Stimulated activated CD4-positive, alpha-beta T cell treated with anti-CD3 and anti-CD28 coated beads, Interleukin-2, amount 100 ng/mL, for 48 hours (primary cell): ENCODE measurements at places on chromosomes 4 and X.

DNA sequence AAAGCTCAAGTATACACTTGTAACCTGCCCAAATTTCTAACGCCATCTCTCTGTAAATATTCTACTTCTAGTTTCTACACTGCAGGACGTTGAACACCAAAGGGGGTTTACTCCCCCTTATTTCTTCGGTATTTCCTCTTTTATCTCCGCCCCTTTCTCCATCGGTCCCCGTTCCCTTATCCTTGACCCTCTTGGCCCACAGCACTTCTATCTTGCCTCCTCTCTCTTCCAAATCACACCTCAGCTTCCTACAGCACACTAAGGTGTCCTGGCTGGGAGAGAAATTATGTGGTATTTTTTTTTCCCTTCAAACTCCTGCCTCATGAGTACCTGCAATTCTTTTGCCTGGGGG lies 715 bp downstream of the ZMAT1 start:
- DNase-seq = no peak

DNA sequence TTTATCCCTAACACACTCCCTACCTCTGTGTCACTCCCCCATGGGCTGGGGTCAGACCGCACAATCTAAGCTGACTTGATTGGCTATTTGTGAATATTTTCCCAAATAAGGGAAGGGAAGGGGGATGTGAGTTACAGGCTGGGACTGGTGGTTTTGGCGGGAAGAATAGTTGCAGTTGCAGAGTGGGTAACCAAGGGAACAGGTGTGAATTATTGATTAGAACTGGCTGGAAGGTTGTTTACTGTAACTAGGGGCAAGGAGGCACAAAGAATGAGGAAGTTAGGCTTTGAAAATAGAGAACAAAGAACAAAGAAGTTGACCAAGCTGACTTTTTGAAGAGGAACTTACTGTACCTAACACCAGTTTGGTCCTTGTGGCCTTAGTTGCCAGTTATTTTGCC lies 88.0 kb upstream of the XAGE2 start:
- DNase-seq = no peak

DNA sequence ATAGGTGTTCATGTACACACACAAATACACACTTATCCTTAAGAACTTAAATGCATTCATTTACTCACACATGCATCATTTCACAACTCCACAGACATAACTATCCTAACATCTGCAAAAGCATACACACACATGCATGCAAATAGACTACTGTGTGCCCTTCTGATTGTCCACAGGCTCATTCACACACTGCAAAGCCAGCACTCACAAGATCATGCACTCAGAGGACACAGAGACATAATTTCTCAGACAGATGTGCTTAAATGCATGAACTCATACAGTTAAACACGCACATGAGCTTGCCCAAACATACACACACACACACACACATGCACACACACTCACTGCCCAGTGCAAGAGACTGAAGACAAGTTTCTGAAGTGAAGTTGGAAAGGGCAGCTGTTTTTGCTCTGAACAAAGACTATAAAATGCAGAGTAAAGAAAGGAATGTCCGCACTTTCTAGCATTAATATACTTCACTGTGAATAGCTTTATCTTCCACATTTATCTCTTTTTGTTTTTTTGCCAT lies 1018.0 kb upstream of the HS3ST1 start:
- DNase-seq = no peak

DNA sequence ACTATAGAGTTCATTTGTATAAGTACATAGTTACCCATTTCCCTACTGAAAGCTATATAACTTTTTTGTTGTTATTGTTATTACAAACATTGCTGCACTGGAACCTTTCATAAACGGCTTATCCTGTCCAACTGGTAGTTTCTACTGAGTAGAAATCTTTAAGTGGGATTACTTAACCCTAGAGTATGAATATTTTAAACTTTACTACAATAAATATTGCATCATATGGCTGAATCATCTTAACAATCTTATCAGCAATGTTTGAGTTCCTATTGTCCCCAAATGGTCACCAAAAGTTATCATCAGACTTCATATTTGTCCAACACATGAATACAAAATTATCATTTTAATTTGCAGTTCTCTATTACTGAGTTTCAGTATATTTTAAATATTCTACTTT lies 40.5 kb downstream of the LCORL start:
- DNase-seq = no peak

DNA sequence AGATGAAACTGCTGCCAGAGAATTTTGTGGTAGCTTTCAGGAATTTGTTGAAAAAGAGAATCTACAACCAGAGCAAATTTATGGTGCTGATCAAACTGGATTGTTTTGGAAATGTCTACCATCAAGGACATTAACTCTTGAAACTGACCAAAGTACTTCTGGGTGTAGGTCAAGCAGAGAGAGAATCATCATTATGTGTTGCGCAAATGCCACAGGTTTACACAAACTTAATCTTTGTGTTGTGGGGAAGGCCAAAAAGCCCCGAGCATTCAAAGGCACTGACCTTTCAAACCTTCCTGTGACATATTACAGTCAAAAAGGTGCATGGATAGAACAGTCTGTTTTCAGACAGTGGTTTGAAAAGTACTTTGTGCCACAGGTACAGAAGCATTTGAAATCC lies 2.1 kb downstream of the TIGD2 start:
- no peak for DNase-seq

- no peak for DNase-seq
Observed at GRCh38 chrX:153957224-153957623, 12.8 kb upstream of the RENBP start.

DNA sequence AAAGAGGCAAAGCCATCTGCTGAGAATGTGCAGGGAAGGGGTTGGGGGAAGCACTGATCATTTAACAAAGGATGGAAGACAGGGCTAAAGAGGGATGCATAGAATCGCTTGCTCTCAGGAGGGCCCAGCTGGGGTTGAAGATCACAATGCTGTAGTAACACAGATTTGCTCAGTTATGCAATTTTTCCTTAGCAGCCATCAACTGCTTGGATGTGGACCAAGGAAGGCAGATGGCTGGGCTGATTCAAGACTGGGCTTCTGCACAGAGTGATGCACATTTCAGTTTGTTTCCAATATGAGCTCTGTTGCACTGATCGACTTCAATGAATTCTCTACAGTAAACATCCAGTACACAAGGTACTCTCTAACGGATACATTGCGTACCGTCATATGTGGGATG lies 127.8 kb upstream of the TBL1X start:
- DNase-seq = no peak

- no peak for DNase-seq
Observed at GRCh38 chrX:9593756-9594155, 128.9 kb downstream of the TBL1X start.

DNA sequence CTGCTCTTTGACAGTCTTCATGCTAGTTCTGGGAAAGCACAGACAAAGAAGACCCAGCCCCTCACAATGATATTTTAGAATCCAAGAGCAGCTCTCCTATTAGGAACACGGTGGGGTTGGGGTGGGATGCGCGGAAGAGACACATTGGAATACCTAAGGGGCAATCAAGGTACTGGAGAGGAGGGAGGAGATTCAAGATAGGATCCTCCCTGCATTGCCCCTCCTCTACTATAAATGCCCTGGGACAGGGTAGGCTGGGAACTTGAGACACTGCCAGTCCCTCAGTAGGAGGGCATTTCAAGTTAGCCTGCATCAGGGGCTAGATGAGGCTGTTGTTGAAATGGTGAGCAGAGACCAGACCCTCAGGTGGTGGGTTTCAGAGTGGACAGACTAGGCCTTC lies 5.1 kb downstream of the MAGEB17 start:
- no peak for DNase-seq

- no peak for DNase-seq
Observed at GRCh38 chrX:1430451-1430850, 22.3 kb downstream of the ASMTL start.

GRCh38 chrX:48513670-48514069 lies 4.9 kb downstream of the PORCN start:
- DNase-seq = no peak

- no peak for DNase-seq
Observed at GRCh38 chr4:79576429-79576753, 168.4 kb upstream of the GK2 start.

- DNase-seq = no peak
Observed at GRCh38 chrX:10726647-10727046, 106.3 kb upstream of the MID1 start.

DNA sequence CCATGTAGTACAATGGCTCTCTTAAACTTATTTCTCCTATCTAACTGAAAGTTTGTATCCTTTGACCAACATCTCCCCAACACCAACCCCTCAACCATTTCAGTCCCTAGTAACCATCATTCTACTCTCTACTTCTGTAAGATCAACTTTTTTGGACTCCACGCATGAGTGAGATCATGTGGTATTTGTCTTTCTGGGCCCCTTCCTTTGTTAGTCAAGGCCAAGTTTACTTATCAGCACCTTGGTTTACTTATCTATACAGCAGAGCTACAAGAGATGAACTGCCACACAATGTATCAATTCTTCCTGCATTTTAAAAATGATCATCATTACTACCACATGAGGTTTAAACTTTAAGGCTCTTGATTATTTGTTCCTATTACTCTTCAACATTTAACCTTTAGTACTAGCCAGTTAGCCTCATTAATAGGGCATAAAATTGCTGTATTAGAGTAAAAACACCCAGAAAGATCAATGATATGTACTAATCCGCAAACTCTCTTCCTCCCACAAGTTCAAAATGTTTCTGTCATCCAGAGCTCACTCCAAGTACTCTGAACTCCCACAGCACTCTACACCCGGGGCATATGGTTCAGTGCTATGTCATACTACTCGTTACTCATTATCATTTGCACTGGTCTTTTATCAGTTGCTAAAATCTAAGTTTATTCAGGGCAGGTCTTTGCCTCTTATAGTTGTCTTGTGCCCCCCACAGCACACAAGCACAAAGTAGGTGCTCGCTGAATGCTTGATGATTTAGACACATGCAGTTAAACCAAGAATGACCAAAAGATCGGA lies 145.7 kb upstream of the ADAMTS3 start:
- no peak for DNase-seq

GRCh38 chrX:53288189-53288588 lies 6.8 kb upstream of the IQSEC2 start:
- DNase-seq = no peak

- no peak for DNase-seq
Observed at GRCh38 chr4:128470492-128471053, 183.0 kb upstream of the PGRMC2 start.

DNA sequence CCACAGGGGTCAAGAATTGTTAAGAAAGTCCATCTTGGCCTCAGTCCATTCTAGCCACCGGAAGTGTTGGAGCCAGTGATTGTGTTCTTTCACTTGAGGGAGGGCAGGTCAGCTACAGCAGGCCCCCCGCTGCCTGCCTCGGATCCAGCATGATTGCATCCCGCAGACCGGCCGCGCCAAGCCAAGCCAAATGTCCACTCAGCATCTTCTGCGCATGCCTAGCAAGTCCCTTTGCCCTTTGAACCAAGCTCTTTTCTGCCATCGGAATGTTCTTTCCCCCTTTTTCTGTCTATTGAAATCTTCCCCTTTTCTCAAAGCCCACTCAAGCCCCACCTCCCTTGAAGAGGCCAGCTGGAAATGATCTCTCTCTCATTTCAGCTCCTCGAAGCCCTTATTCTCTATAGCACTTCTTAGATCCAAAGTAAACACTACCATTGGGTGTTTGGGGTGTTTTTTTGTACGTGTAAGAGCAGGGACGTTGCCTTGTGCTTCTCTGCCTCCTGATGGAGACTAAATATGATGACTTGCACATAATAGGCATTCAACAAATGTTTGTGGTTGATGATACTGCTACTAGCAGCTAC lies 147.8 kb upstream of the BCOR start:
- no peak for DNase-seq

- DNase-seq = no peak
Observed at GRCh38 chr4:75036046-75036830, 103.3 kb downstream of the PARM1 start.

DNA sequence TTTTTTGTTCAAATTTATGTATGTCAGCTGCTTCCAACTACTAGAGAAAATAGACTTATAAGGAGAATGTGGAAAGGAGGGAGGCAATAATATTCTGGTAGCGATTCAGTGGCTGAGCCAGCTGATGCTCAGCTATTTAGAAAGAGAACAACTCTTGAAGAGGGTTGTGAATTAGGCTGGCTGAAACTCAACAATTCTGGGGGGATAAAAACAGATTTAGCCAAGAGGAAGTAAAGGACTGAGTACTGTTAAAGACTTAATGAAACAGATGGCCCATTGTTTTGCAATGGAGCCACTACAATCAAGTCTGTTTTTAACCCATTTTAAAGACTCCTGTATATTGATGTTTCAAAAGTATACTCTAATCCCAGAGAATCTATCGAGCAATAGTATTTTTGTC lies 1058.9 kb downstream of the C4orf33 start:
- no peak for DNase-seq

DNA sequence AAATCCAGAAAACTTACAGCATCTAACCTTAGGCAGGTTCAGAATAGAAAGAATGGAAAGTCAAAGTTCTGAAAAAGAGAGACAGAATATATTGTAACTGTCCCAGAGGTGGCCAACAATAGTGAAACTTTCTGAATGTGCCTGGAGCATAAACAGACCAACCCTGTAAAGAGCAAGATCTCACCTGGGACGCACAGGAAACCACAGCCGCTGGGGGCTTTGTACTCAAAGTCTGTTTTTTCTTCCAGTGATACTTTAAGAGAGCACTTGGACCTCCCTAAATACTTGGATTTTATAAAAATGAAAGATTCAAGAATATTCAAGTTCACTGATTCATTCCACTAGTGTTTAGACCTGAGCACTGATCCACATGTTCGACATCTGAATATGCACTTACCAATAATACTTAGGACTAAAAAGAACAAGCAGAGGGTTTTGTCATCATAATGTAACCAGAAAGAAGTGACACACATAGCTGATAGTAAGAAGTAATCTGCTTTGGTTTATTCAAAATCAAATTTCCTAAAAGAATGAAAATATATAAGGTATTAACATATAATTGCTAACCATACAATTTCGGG lies 35.3 kb downstream of the ARAP2 start:
- no peak for DNase-seq

GRCh38 chr4:40908297-40908696 lies 158.5 kb downstream of the NSUN7 start:
- no peak for DNase-seq

- DNase-seq = no peak
Observed at GRCh38 chr4:117491516-117491915, 406.1 kb upstream of the TRAM1L1 start.
